ENCODE measurements at places on chromosomes 7 and 10.

DNA sequence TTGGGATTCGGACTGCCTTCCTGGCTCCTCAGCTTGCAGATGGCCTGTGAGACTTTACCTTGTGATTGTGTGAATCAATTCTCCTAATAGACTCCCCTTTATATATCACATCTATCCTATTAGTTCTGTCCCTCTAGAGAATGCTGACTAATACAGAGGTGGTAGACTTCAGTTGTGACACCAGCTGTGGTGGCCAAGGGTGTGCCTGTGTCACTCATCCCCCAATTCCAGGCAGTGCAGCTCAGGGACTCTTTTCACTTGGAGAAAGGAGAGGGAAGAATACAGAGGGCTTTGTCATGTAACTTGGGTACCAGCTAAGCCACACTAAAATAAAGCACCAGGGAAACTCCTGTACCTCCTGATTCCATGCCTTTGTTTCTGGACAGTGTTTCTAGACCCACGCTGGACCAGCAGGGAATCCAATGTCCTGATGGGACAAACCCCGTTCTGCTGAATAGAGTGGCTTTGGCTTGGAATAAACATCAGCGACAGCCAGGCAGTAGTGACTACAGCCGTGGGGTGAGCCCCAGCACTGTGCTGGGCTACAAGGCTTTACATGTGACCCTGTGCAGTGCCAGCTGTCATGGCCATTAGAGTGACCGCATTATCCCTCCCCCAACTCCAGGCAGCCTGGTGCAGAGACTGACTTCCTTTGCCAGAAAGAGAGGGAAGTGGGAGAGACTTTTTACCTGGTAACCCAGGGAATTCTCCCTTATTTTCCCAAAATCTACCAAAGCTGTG lies 233.6 kb downstream of the ANK3 start:
- no peak for DNase-seq

DNA sequence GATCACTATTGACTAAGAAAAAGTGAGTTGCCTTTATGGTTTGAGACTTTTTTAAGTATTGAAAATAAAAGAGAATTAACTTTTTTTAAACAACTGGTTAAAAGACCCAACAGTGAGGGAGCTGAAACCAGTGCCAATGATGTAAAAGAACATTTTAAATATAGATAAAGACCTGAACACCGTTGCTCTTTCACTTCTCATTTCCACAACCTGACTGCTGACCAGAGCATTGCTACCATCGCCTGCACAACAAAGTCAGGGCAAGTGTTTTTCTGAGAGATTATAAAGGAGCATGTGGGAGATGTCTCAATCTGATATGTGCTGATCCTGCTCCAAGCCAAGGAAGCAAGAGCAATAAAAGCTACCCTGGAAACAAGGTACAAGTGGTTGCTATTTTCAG lies 34.7 kb downstream of the IMMP2L start:
- peak; percentile 15 for DNase-seq

GRCh38 chr7:131627735-131628190 lies 71.3 kb upstream of the PODXL start:
- no peak for DNase-seq

GRCh38 chr10:26939290-26939961 lies 78.7 kb upstream of the ABI1 start:
- DNase-seq: no peak

DNA sequence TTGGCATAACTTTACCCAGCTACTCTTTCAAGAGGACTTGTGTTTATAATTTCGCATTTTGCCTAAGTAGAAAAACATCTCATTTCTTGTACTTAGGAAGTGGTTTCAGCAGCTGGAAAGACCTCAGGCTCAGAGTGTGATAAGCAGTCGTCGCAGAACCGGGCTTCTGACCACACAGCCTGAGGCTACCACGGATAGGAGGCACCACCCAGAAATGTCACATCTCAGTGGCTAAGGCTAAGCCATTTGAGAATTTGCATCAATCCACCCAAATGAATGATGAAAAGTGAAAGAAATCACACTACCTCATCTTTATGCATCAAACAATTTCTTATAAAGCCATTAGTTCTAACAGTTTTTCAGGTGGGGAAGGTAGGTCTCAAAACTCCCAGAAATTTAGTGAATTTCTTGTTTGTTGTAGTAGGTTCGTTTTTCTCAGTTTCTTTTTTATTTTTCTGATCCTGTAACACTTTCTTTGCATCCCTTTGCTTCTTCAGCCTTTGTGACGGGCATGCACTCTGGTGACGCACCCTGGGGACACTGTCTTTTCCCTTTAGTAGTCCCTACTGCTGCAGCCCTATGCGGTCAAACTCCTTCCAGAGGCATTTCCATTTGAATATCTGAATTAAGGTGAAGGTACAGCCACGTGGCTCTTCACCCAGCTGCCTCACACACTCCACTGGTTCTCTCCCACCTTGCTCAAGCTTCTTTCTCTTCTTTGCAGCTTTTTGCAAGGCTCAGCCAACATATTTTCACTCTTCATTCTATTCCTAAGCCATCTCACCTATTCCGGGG lies 68.5 kb downstream of the MAP3K8 start:
- DNase-seq: peak; percentile 77

DNA sequence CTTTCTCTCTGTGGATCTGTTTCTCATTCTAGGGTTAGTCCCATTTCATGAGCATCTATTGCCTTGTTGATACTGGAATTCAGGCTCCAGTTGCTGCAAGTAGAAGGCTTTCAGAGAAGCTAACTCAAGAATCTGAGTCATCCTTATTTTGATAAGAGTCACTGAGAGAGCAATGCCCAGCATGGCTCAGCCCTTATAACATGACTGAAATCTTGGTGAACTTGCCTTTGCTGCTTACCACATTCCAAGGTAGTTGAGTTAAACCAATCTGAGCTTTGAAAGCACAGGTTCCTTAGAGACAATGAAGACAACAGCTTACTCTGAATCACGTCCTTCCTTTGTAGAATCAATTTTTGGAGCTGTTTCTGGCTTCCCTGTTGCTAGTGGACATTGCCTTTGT lies 53.6 kb upstream of the CHCHD3 start:
- DNase-seq: no peak

DNA sequence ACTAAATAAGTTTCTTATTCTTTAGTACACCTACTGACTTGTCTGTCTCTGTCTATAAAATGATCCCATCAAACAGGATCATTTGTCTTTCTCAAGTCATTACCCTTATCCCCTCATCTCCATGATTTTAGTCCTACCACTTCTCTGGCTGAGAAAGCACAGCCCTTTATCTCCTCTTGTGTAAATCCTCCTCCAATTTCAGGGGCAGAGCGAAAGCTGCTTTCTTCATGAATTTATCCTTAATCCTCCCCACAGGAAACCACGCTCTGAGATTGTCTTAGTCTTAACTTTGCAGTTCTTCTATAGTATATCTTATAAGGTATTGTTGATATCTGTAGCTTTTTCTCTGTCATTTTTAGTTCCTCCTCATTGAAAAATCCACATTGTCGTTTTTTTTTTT lies 239.7 kb upstream of the PLXDC2 start:
- DNase-seq: no peak

GRCh38 chr7:105890290-105890997 lies 14.0 kb upstream of the ATXN7L1 start:
- no peak for DNase-seq

GRCh38 chr7:27166531-27167505 lies 1.5 kb upstream of the HOXA9 start:
- peak; percentile 37 for DNase-seq

GRCh38 chr10:69384320-69384719 lies 32.4 kb downstream of the TACR2 start:
- DNase-seq: no peak

- no peak for DNase-seq
Measured at GRCh38 chr7:461453-462172, 58.0 kb downstream of the PDGFA start.

GRCh38 chr7:70773406-70773805 lies 358.5 kb upstream of the GALNT17 start:
- no peak for DNase-seq

DNA sequence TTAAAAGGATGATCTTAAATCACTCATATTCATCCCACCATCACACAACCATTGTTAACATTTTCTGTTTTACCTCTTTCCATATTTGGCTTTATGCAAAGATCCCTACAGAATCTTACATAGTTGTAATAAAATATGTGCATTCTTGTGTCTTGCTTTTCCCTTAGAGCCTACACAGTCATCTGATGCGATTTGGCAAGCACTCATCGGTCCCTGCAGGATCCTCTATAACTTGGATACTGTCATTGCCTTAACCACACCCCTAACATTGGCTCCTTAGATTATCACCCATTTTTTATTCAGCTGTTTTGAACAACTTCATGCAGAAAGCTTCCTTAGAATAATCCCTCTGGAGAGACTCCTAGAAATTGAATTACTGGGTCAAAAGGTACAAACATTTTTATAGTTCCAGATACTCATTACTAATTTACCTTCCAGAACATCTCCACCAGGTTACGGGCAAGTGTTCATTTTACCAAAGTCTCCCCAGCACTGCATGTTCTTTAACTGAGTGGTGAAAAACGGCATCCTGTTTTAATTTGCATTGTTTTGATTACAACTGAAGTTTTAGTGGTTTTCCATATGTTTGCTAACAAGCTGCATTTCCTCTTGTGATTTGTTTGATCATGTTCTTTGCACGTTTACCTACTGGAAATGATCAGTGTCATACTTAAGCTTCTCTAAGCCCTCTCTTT lies 268.3 kb downstream of the GRID1 start:
- no peak for DNase-seq

DNA sequence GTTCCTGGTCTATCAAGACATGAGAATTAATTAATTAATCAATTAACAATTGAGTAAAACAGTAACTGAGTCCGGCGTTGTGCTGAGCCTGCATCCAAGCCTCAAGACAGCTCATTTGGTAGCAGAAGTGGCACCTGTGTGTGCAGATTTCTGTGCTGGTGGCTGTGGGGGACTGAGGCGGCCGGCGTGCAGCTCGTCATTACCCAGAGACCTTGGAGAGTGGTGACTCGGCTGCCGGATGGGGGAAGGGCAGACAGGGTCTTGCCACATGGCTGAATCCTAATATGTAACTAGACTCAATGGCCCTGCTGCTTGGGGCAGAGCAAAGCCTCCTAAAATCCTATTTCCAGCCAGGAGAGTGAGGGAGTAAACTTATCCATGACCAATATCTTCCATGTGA lies 510.2 kb downstream of the TCERG1L start:
- no peak for DNase-seq

DNA sequence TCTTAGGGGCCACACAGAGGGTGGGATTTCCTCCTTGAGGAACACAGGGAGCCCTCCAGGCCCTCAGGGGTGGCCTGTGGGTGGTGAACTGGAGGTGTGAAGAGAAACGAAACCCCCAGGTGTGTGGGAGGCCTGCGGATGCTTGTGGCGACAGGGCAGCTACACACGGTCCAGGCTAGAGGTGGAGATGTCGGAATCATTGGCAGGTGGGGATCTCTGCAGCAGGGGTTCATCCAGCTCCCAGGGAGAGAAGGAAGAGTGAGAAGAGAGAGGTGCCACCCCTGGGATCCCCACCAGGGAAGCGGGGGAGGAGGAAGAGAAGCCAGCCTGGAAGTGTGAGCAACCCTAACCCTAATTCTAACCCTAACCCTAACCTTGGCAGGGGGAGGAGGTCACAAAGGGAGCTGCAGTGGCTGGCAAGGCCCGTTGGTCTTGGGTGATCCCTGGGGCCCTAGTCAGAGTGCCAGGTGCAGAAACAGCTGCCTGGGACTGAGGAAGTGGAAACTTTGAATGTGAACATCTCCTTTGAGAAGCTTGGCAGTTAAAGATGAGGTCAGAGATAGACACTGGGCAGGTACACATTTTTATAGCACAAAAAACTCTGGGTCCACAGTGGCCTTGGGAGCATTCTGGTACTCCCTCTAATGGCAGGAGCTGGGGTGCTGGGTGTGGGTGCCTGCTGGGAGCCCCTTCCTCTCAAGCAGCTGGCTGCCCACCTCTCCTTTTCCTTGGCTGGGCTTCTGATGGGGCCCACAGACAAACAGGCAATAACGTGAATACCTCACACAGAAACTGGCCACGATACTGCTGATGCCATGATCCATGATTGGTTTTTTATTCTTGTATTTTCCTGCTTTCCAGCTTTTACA lies 6.8 kb upstream of the AEBP1 start:
- DNase-seq: peak; percentile 80

DNA sequence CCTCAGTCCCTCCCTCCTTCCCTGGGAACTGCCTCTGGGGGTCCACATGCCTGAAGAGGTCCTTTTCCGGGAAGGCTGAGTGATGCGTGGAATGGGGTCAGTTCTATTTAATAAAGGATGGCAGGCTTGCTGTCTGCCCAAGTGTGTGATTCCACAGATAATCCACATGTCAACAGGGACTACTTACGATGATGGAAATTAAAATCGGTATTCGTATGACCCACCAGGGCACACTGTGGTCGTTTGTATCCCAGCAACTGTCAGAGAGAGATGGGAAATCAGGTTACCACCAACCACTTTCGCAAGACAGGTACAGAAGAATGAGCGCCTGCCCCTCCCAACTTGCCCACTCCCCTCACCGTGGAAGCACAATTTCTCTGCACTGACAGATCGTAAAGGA lies 110.3 kb downstream of the VIPR2 start:
- DNase-seq: no peak

GRCh38 chr7:44935583-44935982 lies 43.2 kb downstream of the MYO1G start:
- no peak for DNase-seq

DNA sequence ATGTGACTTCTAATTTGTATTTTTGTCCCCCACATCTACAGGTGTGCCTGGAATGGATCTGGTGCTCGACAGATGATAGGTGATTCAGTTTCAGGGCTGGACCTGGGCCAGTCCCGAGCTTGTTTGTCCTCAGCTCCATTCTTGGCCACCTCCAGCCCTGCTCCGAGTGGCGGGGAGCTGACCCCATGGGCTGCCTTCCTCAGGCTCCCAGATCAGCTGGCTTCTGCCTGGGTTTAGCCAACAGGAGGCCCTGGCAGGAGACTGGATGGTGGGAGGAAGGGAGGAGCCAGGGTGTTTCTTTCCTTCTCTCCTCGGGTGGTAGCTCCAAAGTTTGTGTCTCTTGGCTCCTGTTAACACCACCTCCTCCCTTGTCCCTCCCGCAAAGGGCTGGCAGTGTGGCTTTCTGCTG lies 75.2 kb downstream of the CDH23 start:
- no peak for DNase-seq

DNA sequence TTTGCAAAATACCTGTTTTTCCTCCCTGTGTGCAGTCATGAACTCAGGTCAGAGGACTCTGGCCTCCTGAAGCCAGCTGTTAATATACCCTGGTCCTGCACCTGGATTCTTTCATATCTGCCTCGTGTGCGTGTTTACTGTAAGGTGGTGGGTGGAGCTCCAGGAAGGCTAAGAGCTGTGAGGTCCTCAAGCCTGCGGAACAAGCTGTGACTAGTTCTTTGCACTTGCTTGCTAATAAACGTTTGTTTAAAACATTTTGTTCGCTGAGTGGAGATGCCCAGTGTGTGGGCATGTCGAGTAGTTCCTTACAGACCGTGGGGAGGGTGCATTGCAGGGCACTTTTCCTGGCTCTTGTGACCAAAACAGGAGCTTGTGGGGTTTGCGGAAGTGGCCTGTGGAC lies 139.0 kb downstream of the DOCK1 start:
- no peak for DNase-seq

GRCh38 chr7:5232485-5232837 lies 42.4 kb downstream of the WIPI2 start:
- DNase-seq: no peak
